ENCODE measurements at places on chromosomes 7 and 10. TPM values are rescaled to one million over a fixed set of nuclear protein-coding genes. Genes with fewer than 3 reads are reported as not detected.

DNA sequence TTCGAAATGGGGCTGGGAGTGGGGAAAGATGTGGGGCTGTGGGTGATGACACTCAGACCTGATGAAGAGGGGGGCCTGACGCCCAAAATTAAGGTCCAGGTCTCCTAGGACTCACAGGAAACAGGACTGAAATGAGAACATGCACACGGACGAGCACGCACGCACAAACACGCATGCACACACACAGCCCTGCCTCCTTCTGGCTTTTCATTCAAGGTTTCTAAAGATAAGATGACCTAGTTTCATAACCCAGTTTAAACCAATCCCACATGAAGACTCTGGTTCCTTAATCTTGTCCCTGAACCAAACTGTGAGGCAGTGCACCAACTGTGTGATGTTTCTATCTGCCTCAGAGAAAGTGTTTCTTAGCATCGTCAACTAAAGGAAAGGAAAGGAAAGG is 162.0 kb downstream of the DGKI start:
- H3K27ac ChIP-seq, result no peak overlapping the region
- no peak for DNase-seq
- H3K4me1 ChIP-seq, result no peaks in the 10 kb centered on the region

GRCh38 chr10:131998845-131999681 is 17.3 kb upstream of the BNIP3 start:
- H3K4me1 ChIP-seq, result no peaks in the 10 kb centered on the region
- H3K4me3 ChIP-seq, result no peak overlapping the region
- no peak overlapping the region for H3K27ac ChIP-seq
- no peaks in the 10 kb centered on the region for H3K27me3 ChIP-seq
- DNase-seq, result no peak

FIS1 gene
- polyA plus RNA-seq, result 234 TPM

GRCh38 chr10:34866848-34867247 is 51.8 kb upstream of the PARD3 start:
- no peak overlapping the region for H3K27ac ChIP-seq
- H3K27me3 ChIP-seq, result no peaks in the 10 kb centered on the region
- H3K4me1 ChIP-seq, result no peaks in the 10 kb centered on the region

DNA sequence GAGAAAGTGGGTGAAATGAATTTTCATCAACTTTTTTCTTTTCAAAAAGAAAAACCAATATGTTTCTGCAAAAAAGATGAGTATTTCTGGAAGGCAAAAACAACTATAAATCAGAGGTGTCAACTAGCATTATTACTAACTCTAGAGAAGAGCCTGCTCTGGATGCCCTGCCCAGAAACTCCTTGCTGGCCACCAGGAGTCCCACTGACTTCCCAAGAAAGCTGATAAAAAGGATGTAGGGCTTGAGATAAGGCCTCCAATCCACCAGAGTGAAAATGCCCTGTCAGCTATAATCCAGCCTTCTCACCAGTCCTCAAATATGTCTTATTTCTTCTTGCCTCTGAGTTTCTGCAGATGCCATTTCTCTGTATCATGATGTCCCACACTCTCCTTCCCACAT is 16.7 kb upstream of the FZD1 start:
- no peaks in the 10 kb centered on the region for H3K36me3 ChIP-seq
- no peak overlapping the region for H3K27ac ChIP-seq
- DNase-seq, result no peak
- H3K4me3 ChIP-seq, result no peak overlapping the region

DNA sequence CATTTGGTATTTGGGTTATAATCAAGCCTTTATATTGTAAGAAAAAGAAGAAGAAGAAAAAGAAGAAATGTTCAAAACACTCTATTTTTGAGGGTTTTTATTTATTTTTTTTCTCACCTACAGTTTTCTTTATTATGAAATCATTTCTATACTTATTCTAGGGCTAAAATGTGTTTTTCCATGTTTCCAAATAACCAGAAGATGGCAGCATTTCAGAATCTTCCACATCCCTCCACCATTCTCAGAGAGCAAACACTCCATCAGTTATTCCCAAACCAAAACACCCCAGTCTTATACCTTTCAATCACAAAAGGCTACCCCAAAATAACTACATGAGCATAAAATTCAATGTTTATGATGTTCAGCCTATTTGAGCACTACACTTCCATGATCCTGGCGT is 38.7 kb upstream of the PPP1R17 start:
- no peaks in the 10 kb centered on the region for H3K4me1 ChIP-seq
- no peaks in the 10 kb centered on the region for H3K27me3 ChIP-seq
- H3K27ac ChIP-seq, result no peak overlapping the region
- no peak for DNase-seq
- no peaks in the 10 kb centered on the region for H3K36me3 ChIP-seq

SLC18A2 gene
- polyA plus RNA-seq, result 6.1 TPM

TMEM196 gene
- polyA plus RNA-seq, result not detected

DNA sequence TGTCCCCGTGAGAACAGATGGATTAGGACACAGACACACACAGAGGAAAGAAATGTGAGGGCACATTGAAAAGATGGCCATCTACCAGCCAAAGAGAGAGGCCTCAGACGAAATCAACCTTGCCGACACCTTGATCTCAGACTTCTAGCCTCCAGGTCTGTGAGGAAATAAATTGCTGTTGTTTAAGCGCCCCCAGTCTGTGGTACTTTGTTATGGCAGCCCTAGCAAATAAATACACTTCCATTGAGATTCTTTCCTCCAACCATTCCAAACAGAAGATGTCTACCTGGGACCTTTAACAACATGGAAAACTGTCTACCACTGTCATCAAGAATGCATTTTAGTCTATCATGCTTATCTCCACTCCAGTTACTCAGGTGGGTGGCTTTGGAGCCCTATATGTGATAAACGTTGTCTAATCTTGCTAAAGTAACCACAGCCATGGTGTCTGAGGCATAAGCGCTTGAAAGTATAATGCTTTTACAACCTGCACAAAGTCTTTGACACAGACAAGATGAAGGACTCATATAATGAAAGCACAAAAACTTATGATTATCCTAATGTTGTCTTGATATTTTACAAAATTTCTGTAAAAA is 244.3 kb downstream of the MTERF1 start:
- H3K27me3 ChIP-seq, result no peaks in the 10 kb centered on the region
- no peaks in the 10 kb centered on the region for H3K36me3 ChIP-seq
- DNase-seq, result peak; percentile 6
- no peak overlapping the region for H3K27ac ChIP-seq
- no peaks in the 10 kb centered on the region for H3K4me1 ChIP-seq

FEZF1 gene
- not detected for polyA plus RNA-seq

- no peaks in the 10 kb centered on the region for H3K36me3 ChIP-seq
- peaks cover 36% of the 10 kb centered on the region for H3K4me1 ChIP-seq
- H3K27me3 ChIP-seq, result no peaks in the 10 kb centered on the region
- no peak for DNase-seq
- H3K4me3 ChIP-seq, result no peak overlapping the region
Observed at GRCh38 chr7:144822223-144822622, 13.6 kb downstream of the TPK1 start.

Data from naive thymus-derived CD4-positive, alpha-beta T cell (primary cell).